ENCODE measurements at places on chromosomes 1 and 21. TPM values are rescaled to one million over a fixed set of nuclear protein-coding genes. Genes with fewer than 3 reads are reported as not detected.

Gene CLDN19
- not detected for total RNA-seq

Gene SYDE2
- 1.9 TPM for total RNA-seq

Gene OPRD1
- total RNA-seq: not detected

Gene TRIM67
- total RNA-seq: not detected

Gene MCOLN3
- total RNA-seq: under 0.01 TPM

Gene MAP10
- total RNA-seq: 1.9 TPM

Gene UQCRHL
- total RNA-seq: 0.89 TPM

Gene SLC22A15
- 0.30 TPM for total RNA-seq

Gene HLX
- total RNA-seq: 8.9 TPM

Gene ADAMTS4
- 3.6 TPM for total RNA-seq

Gene COL24A1
- total RNA-seq: 0.15 TPM

Gene NOL9
- 15.3 TPM for total RNA-seq

Gene FAM72A
- total RNA-seq: 6.7 TPM

Gene FAM3B
- total RNA-seq: not detected

Gene OPTC
- not detected for total RNA-seq

Gene LEMD1
- not detected for total RNA-seq

Gene FALEC
- not detected for total RNA-seq

Gene S100A3
- total RNA-seq: 11.6 TPM

Gene SPATA45
- total RNA-seq: not detected

Gene LAPTM5
- not detected for total RNA-seq

Gene MYOC
- not detected for total RNA-seq

Gene CRYZ
- 15.0 TPM for total RNA-seq

Gene CYP4Z1
- total RNA-seq: not detected

Gene COL11A1
- total RNA-seq: 8.8 TPM

Gene S100A6
- total RNA-seq: 1,644 TPM

Gene TTF2
- 16.6 TPM for total RNA-seq

Gene PDPN
- total RNA-seq: 1.3 TPM

Gene NSL1
- total RNA-seq: 45.8 TPM

Gene GABRD
- not detected for total RNA-seq

Gene ASCL5
- total RNA-seq: not detected

Gene KLHDC8A
- not detected for total RNA-seq

Gene MYOG
- not detected for total RNA-seq

Gene POMGNT1
- total RNA-seq: 67.9 TPM

Gene ECM1
- total RNA-seq: 44.6 TPM

Gene FGGY
- 8.9 TPM for total RNA-seq

Gene NBPF6
- not detected for total RNA-seq

Gene PADI1
- not detected for total RNA-seq

Gene LDLRAP1
- 9.7 TPM for total RNA-seq

Gene PPIAL4G
- total RNA-seq: not detected

Gene STX12
- total RNA-seq: 32.9 TPM

Gene HAO2
- total RNA-seq: not detected

Gene GNG4
- total RNA-seq: 1.3 TPM

Gene NHLH1
- total RNA-seq: not detected

Data from bronchus fibroblast of lung (primary cell).